ENCODE measurements at places on chromosomes 12 and 14. TPM values are rescaled to one million over a fixed set of nuclear protein-coding genes. Genes with fewer than 3 reads are reported as not detected.

DNA sequence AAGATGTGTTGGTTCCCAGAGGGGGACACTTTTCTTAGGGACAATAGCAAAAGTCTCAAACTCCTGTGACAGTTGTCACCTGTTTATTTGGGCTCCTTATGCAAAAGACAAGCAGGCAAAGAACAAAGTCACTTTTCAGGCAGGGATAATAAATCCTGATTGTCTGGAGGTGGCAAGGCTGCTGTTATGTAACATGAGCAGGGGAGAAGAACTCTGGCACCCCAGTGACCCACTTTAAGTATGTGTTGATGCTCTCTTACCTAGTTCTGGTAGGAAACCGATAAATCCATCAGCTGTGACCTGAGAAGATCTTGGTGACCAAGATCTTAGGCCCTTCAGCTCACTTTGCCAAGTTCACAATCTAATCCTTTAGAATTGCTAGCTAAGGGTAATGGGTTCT lies 17.4 kb downstream of the MDGA2 start:
- DNase-seq = no peak

DNA sequence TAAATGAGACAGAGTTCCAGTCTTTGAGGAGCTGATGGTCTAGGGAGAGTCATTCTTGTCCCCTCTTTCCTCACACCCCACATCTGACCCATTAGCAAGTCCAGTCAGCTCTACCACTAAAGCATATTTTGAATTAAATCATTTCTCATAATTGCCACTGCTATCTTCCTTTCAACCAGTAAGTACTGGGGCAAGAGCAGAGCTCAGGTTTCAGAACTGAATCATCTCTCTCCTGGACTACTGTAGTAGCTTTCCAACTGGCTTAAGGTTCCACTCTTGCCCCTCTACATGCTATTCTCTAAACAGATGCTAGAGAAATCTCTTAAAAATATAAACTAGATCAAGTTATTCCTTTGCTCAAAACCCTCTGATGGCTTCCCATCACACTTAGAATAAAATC lies 218.3 kb downstream of the TTC6 start:
- no peak for DNase-seq

DNA sequence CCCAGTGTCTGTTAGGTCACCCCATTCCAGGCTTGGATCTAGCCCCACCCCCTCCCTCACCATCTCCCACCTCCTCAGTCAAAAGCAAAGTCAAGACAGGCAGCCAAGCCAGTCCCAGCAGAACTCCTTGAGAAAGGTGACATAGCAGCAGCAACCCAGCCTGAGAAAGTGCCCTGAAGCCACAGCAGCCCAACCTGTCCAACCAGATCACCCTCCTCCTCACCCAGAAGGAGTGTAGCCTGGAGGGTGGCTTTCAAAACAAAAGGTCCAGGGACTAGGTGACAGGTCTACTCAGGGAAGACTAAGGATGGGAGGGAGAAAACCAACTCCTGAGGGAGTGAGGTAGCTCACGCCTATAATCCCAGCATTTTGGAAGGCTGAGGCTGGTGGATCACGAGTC lies 5.2 kb downstream of the RAB15 start:
- DNase-seq = no peak

The SLC25A21 gene
- 8.2 TPM for total RNA-seq

The KRT74 gene
- not detected for total RNA-seq

The C12orf56 gene
- not detected for total RNA-seq

The SMOC1 gene
- not detected for total RNA-seq

The SSTR1 gene
- not detected for total RNA-seq

The YLPM1 gene
- total RNA-seq = 10.4 TPM

The HOXC10 gene
- total RNA-seq = 48.6 TPM

Measured in G401 (cell line).